Amniotic stem cell (primary cell): ENCODE measurements at places on chromosomes 4 and X.

DNA sequence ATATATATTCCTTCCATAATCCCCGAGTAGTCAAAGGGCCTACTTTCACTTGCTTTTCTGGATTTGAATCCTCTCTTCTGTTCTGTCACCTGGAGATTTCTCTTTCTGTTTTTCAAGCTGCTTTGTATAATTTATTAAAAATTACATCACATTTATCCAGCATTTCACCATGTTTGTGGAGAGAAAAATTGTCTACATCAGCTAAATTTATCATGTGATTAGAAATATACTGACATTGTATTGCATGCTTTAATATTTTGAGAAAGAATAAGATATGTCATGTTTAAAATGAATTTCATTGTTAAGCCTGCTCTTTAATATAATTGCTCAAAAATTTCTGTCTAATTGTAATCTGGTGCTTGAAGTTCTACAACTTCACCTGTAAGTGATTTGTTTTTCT is 323.1 kb upstream of the DKK2 start:
- DNase-seq, result no peak

- DNase-seq, result no peak
These were observed 145.9 kb upstream of the GNPDA2 start for GRCh38 chr4:44872246-44872645.

DNA sequence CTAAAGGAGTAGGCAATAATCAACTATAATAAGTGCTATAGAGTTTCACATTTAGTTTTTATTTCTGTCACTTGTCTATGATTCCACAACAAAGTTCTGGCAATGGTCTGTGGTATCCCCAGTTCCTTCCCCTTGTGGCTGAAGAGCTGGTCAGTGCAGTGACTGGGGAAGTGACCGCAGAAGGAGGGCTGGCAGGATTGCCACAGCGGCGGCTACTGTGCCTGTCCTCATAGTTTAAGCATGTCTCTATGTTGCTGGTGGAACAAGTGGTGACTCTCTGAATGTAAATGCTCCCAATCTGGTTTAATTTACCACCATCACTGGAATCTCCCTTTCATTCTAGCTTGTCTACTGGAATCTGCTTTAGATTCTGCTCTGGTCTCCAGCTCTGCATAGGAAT is 170.6 kb upstream of the GK2 start:
- DNase-seq, result no peak

DNA sequence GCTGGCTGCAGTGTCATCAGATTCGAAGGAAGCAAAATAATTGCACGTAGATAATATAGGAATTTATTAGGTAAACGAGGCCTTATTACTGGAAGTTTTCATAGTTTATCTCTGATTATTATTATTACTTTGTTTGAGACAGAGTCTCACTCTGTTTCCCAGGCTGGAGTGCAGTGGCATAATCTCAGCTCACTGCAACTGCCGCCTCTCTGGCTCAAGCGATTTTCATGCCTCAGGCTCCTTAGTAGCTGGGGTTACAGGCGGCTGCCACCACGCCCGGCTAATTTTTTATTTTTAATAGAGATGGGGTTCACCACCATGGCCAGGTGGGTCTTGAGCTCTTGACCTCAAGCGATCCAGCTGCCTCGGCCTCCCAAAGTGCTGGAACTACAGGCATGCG is 12.5 kb downstream of the CLCN3 start:
- DNase-seq, result no peak

DNA sequence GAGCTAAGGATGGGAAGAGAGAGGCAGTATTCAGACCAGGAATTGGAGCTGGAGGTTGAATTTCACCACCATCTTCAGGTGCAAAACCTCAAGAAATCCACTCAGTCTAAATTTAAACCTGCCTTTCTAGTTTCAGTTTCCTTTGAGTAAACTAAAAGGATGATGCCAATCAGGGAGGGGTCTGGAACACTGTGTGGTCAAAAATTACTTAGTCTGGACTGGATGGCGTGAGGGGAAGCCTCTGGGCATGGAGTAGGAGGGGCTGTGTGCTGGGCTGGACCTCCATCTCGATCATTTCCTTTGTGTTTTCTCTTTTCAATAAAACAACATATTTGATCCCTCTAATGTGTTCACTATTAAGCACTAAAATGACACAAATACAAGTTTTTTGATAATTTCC is 120.1 kb downstream of the GC start:
- no peak for DNase-seq
